NCI-H2171 treated with DMSO at 0.1 percent for 48 hours (cell line): ENCODE measurements at places on chromosomes 12 and 14.
A peak's percentile ranks its signal among the peaks of the same experiment; 100 is the strongest.

GRCh38 chr12:26029736-26030022 is 71.2 kb downstream of the RASSF8 start:
- no peak for DNase-seq

DNA sequence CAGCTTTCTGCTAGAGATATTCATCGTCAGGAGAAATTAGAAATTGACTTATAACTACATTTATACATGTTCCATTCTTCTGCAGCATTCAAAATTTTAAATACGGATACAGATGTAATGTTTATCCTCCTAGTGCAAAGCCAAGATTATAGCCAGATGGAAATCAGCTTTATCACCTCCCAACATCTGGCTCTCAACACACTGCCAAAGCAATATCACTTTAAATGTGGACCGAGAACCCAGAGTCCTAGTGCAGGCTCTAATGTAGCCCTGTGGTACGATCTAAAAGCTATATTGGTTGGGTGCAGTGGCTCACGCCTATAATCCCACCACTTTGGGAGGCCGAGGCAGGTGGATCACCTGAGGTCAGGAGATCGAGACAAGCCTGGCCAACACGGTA is 6.5 kb downstream of the MLH3 start:
- DNase-seq: peak; percentile 35

DNA sequence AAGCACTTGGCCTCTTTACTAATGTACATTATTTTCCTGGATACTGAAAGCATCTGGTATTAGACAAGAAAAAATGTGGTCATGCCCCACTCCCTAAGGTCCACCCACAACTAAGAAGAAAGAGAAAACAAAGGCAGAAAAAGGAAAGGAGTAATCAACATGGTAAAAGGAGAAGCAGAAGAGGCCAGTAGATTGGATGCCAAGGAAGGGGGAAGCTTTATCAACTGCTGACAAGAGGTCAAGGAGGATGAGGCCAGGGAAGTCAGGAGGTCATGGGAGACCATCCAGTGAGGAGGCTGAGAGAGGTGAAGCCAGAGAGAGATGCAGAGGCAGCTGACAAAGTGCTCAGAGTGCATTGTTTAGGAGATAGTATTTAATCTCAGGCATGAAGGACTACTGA is 383.5 kb downstream of the ZFP36L1 start:
- DNase-seq: no peak

DNA sequence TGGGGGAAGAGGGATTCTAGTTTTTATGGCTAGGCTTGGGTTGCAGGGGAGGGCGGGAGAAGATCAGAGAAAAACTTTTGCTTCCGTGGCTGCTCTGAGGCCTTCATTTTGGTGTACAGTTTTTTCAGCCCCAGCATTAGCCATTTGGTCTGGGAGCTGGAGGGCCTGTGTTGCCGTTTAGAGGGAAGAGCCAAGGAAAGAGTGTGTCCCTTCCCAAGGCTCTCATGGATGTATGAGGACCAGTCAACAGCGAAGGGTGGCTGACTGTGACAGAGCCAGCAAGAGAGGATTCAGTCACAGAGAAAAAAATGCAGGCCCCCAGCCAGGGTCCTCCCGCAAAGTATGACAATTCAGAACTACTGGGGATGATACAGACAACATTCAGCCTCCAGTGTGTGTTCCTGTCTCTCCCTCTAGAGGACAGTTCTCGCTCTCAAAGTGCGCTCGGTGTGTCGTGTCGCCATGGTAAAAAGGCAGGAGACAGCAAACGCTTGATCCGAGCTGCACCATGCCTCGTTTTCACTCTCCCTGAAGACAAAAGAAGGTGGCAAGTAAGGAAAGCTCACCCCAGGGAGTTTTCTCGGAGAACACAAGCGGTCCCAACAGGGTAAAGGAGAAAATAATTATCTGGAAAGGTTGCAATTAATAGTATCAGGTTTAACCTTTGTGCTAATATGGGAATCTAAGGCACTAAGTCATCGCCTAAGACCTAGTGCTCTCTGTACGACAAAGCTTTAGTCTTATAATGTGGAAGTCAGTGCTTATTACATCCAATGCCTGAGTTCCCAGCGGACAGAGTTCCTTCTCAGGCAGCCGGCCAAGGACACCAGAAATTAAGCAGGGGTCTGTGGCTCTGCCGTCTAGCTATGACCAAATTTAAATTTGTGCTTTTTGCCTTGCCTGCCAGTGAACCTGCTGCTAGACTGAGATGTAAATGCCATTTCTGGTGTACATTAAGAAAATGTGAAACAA is 157.3 kb upstream of the PLXNC1 start:
- peak; percentile 17 for DNase-seq

GRCh38 chr14:98959958-98960616 is 311.9 kb downstream of the BCL11B start:
- no peak for DNase-seq

GRCh38 chr14:77660754-77661153 is 44.3 kb upstream of the SPTLC2 start:
- peak; percentile 99 for DNase-seq

GRCh38 chr12:130127532-130127911 is 34.7 kb upstream of the FZD10 start:
- no peak for DNase-seq

GRCh38 chr12:92020983-92021665 is 124.5 kb downstream of the BTG1 start:
- no peak for DNase-seq

- DNase-seq: no peak
These were observed 380.0 kb upstream of the USP15 start for GRCh38 chr12:61880186-61880585.

DNA sequence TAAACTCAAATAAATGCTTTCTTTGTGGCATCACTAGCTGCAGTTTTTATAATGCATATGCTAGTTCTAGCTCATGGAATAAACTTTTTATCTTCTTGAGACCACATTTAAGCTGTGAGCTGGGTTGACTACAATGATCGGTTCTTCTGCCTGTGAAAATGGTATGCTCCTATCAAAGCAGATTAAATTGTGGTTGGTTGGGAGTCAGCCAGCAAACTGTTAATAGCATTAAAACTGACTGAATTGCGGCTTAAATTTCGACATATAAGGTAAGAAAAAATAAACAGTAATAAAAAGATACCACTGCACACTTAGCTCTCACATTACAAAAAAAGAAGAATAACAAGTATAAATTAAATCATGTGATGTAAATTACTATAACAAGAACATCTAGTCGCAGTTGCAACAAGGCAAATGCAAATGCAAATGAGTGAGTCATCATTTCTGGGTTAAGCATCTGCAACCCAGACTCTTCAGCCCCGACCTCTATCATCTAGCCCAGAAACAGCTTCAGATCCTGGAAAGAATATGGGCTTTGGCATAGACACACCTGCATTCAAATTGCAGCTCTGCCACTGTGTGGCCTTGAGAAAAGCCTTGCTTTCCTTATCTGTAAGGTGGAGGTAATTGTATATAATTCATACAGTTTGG is 19.8 kb upstream of the DHRS7 start:
- no peak for DNase-seq

- DNase-seq: no peak
These were observed 52.7 kb downstream of the FAR2 start for GRCh38 chr12:29201746-29202145.

GRCh38 chr12:4270016-4270830 is 3.3 kb upstream of the CCND2 start:
- DNase-seq: peak; percentile 66

DNA sequence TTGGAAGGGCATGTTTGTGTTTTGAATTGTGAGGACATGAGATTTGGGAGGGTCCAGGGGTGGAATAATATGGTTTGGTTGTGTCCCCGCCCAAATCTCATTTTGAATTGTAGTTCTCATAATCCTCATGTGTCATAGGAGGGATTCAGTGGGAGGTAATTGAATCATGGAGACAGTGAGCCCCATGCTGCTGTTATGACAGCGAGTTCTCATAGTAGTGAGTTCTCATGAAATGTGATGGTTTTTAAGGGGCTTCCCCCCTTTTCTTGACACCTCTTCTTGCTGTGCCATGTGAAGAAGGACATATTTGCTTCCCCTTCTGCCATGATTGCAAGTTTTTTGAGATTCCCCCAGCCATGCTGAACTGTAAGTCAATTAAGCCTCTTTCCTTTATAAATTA is 260.0 kb downstream of the DUSP6 start:
- no peak for DNase-seq

DNA sequence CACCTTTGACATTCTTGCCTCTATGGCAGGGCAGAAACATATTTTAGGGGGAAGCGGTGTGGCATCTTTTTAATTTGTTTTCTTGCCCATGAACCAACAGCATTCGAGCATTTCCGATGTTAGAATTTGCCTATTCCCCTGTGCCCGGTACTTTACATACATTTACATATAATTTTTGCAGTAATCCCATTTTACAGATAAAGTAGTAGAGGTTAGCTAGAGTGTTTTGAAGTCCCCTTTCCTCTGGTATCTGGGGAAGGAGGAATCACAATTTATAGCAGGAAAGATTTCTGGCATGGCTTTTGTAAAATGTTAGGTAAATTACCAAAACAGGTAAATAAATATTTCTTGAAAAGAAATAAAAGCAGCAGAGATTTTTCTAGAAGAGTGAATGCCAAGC is 1.6 kb downstream of the BORCS5 start:
- no peak for DNase-seq

- DNase-seq: no peak
These were observed 84.5 kb downstream of the CHGA start for GRCh38 chr14:93007225-93007997.

DNA sequence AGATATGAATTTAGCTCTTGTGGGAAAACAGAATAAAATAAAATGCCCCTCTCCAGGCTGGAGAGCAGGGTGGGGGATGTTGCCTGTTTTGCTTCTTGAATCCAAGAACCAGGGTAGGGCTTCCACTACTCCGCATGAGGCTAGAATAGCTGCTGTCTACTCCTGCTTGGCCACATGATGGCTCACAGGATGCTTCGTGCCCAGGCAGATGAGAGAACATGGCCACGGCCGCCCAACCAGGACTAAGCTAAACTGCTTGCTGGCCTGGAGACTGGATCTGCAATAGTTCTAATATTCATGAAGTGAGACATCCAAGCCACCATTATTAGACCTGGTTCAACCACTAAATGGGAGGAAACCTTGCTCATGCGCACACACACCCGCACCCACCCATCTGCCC is 122.2 kb upstream of the METAP2 start:
- no peak for DNase-seq

- DNase-seq: no peak
These were observed 35.3 kb downstream of the GAS2L3 start for GRCh38 chr12:100608776-100609175.

GRCh38 chr12:47903927-47904712 is 674 bp downstream of the VDR start:
- DNase-seq: no peak

DNA sequence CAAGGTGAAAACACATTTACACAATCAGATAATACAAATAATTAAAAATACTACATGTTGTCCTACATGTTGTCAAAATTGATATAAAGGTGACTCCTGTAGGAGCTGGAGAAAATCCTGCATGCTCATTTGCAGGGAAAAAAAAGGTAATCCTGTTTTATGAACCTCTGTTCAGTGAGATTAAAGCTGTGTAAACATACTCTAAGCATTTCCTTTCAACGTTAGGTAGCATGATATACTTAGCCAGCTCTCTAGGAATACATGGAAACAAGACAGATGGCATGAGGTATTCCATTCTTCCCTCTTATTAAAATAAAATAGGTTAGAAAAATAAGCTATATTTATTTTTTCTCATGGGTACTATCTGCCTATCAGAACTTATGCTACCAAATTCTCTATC is 635.7 kb upstream of the FLRT2 start:
- peak; percentile 81 for DNase-seq

- no peak for DNase-seq
These were observed 129.3 kb upstream of the CCDC175 start for GRCh38 chr14:59705866-59706265.

GRCh38 chr14:34252227-34252626 is 209.8 kb downstream of the SPTSSA start:
- no peak for DNase-seq

DNA sequence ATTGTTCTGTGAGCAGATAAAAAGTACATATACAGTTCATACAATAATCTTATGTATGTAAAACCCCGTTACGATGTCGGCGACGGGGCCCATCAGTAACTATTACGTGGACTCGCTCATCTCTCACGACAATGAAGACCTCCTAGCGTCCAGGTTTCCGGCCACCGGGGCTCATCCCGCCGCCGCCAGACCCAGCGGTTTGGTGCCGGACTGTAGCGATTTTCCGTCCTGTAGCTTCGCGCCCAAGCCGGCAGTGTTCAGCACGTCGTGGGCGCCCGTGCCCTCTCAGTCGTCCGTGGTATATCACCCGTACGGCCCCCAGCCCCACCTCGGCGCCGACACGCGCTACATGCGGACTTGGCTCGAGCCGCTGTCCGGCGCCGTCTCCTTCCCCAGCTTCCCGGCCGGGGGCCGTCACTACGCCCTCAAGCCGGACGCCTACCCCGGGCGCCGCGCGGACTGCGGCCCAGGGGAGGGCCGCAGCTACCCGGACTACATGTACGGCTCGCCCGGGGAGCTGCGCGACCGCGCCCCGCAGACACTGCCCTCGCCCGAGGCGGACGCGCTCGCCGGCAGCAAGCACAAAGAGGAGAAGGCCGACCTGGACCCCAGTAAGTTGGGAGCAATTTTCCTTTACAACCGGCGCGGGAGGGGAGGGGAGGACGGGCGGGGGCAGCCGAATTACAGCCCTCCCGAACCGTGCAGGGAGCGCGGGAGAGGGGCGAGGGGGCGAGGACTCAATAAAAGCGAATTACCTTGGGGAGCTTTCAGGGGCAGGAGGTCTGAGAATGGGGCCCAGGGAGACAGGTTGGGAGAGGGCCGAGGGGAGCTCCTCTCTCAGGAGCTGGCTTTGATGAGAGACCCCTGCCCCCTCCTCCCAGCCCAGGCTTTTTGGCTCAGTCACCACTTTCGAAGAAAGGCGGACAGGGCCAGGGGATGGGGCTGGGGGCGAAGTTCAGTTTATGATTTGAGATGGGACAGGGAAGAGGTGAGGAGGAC is at the start of gene HOXC9:
Gene HOXC9 (plus strand): TSS at position 46 of the 999 bp plus-strand sequence. CDS start 28 bp downstream, at position 74.
- DNase-seq: no peak

GRCh38 chr12:668090-668481 is 4.8 kb upstream of the NINJ2 start:
- no peak for DNase-seq

- no peak for DNase-seq
These were observed 70.1 kb downstream of the PEBP1 start for GRCh38 chr12:118206107-118206412.

- no peak for DNase-seq
These were observed 12.8 kb downstream of the LUM start for GRCh38 chr12:91098461-91098860.

DNA sequence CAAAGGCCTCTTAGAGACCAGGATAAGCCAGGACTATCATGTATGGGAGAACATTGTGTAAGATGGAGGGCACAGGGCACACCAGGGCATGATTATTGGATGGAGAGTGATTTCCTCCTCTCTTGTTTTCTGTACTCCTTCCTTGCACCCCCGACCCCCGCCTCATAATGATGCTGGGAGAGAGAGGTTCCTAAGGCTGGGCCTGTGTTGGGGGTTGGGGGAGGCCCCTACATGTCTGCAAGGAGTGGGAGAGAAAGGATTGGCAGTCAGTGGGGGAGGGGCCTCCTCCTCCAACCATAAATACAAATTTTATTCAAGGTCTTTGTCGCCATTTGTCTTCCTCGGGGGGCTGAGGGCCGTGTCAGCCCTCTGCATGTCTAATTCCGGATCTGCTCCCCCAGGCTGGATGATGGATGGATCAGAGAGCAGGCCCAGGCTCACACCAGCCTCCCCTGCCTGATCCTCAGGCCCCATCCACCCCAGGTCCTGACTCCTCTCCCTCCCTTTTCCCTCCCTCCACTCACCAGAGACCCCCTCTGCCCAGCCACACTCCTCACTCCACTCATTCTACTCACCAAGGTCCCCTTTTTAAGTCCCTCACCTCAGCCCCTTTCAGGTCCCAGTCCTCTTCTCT is 2.0 kb upstream of the C1QL4 start:
- DNase-seq: no peak

GRCh38 chr14:72692696-72693095 is 201.2 kb downstream of the DPF3 start:
- DNase-seq: no peak
